Small intestine (tissue), 16 donors: ENCODE measurements at places on chromosomes 16 and 17. TPM values are rescaled to one million over a fixed set of nuclear protein-coding genes. Genes with fewer than 3 reads are reported as not detected.

The HBA2 gene
- polyA plus RNA-seq = 3.2 TPM

The SLFN12 gene
- 1.6 TPM for polyA plus RNA-seq

The TMIGD1 gene
- polyA plus RNA-seq = 1.8 TPM

The GNGT2 gene
- 3.0 TPM for polyA plus RNA-seq

The SCARF1 gene
- polyA plus RNA-seq = 10.0 TPM

The KRT9 gene
- polyA plus RNA-seq = not detected

The LGALS9B gene
- 1.2 TPM for polyA plus RNA-seq

The CBX2 gene
- 2.3 TPM for polyA plus RNA-seq

The KRTAP16-1 gene
- polyA plus RNA-seq = not detected

The PLCD3 gene
- polyA plus RNA-seq = 7.8 TPM

The ALOX12B gene
- 0.45 TPM for polyA plus RNA-seq

The KRT24 gene
- polyA plus RNA-seq = not detected

The GPR179 gene
- 0.28 TPM for polyA plus RNA-seq

The CTRB2 gene
- 0.34 TPM for polyA plus RNA-seq

The KCNH6 gene
- polyA plus RNA-seq = 1.1 TPM

The SLC52A1 gene
- 41.6 TPM for polyA plus RNA-seq
